Adipose tissue (tissue), 3 donors: ENCODE measurements at places on chromosomes 5 and 9. TPM values are rescaled to one million over a fixed set of nuclear protein-coding genes. Genes with fewer than 3 reads are reported as not detected.

Gene OR1N1
- not detected for polyA plus RNA-seq

Gene CYFIP2
- 6.2 TPM for polyA plus RNA-seq

Gene CCL27
- not detected for polyA plus RNA-seq

Gene ADAMTS13
- 2.7 TPM for polyA plus RNA-seq

Gene NUTM2G
- polyA plus RNA-seq: not detected

Gene EQTN
- not detected for polyA plus RNA-seq

Gene PCDHA1
- polyA plus RNA-seq: not detected

Gene PCDHGA3
- 0.54 TPM for polyA plus RNA-seq

Gene FBP2
- 0.58 TPM for polyA plus RNA-seq
